ENCODE measurements at places on chromosomes 3 and 15.

DNA sequence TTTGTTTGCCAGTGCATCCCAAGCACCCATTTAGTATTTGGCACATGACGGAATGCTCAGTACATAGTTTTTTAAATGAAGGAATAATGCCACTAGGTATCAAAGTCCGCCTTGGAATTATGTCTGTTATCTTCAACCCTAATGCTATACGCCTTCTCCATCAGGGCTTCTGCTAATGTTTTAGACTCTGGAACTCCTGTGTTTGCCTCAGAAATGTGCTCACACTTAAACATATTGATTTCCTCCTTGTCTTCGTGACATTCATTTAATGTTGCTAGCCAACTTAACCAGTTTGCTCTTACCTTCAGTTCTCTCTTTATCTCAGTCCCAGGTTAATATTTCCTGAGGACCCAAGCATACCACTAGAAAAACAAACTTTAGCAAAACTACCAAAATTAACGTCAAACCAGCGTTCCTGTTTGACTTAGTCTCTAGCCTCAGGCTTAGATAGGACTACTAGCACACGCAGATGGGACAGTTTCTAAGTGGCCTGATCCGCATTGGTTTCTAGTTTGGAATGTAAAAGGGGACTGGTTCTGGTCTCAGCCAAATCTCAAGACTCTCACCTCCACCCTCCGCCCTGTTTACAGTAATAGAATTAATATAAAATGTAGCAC, 81.4 kb downstream of the IL1RAP start:
- DNase-seq, result no peak

DNA sequence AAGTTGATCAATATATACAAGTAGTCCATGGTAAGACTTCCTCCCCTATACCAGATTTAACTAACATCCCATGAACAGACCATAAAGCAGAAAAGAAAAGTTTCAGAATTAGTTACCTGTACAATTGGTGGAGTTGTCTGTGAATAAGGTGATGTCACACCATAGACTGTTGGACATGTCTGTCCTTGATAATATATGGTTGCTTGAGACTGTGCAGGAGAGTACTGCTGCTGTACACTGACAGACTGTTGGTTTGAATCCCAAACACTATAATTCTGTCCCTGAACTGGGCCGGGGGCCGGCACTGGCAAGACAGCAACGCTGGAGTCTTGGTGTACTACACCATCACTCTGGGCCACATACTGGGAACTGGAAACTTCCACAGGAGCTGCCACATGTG, 77.2 kb downstream of the NBEAL2 start:
- no peak for DNase-seq

GRCh38 chr3:27791956-27792355, 69.8 kb upstream of the EOMES start:
- DNase-seq, result no peak

DNA sequence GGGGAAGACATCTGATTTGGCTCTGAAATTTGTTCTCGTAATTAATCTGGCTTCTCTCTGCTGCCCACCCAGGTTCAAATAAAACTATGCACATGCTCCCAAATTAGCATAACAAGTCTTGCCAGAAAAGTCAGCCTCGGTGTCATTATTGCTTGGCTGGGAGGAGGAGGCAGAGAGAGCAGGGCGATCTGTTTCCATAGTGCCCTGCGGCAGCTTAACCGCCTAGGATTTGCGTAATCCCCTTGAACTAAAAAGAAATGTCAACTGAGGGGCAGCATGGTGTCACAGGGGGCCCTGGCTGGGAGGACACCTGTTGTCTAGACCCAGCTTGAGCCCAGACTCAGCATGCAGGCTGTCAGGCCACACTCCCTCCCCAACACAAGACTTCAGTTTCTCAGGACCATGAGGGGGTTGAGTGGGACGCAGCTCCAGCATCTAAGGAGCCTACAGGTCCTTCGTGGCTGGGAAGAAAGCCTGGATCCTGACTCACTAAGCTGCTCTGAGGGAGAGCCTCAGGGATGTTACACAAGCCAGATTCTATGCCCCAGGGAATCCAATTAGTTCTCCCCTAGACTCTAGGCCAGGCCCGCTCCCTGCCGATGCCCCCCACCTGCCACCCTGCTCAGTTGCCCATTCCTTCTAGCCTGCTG, 17.3 kb downstream of the MRPS11 start:
- no peak for DNase-seq

DNA sequence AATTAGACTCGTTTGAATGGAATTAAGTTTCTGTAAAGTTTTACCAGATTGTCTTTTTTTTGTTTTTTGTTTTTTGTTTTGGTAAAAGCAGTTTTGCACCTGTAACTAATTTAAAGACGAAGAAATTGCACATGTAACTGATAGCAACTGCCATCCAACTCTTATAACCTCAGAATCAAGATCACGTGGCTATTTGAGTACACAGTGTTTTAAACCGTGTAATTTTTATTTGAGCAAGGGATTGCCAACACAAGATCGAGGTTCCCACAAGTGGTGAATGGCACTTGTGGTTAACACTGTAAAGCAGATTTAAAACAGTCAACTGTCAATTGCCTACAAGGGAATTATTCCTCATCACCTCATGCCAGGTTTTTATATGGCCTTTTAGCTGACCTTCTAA, 67.3 kb downstream of the PPARG start:
- no peak for DNase-seq

GRCh38 chr3:141280690-141281089, 49.1 kb downstream of the PXYLP1 start:
- DNase-seq, result no peak

- no peak for DNase-seq
Measured at GRCh38 chr15:84951736-84952135, 29.9 kb upstream of the PDE8A start.

- no peak for DNase-seq
Measured at GRCh38 chr15:64310036-64310435, 45.9 kb downstream of the CSNK1G1 start.

DNA sequence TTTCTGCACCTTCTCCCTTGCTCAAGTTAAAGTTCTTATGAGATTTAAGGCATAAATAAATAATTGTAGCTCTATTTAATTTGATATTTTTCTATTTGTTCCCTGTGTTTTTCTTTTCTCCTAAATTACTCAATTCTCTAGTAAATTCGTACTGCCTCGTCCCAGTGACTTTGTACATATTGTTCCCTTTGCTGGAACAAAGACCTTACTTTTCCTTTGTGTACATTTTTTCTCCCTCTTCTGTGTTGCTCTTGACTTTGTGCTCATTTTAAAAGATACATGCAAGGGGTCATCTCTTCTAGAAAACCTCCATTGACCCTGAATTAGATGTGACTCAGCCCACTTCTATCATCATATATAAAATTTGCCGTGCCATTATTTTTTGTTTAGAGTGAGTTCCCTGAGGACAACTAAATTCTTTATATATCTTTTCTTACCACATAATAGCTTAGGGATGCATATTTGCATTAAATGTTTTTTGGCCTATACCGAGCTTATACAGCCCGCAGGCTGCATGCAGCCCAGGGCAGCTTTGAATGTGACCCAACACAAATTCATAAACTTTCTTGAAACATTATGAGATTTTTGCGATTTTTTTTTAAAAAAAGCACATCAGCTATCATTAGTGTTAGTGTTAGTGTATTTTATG, 29.6 kb downstream of the PPP4R2 start:
- DNase-seq, result no peak

- no peak for DNase-seq
Measured at GRCh38 chr3:120753810-120754209, 11.3 kb downstream of the GTF2E1 start.

DNA sequence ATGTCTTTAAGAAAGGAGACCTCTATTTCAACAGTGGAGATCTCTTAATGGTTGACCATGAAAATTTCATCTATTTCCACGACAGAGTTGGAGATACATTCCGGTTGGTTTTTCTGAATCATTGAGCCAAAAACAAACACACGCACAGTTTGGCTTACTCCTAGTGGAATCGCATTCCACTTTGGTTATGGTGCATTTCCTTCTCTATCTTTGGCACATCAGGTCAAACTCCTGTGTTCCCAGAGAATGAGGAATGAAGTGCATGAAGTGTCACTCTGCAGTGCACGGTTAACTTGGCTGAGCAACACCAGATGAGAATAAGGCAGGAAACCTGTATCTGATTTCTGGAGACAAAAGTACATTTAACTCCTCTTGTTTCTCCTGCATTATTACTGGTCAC, 38.5 kb downstream of the HDC start:
- no peak for DNase-seq

DNA sequence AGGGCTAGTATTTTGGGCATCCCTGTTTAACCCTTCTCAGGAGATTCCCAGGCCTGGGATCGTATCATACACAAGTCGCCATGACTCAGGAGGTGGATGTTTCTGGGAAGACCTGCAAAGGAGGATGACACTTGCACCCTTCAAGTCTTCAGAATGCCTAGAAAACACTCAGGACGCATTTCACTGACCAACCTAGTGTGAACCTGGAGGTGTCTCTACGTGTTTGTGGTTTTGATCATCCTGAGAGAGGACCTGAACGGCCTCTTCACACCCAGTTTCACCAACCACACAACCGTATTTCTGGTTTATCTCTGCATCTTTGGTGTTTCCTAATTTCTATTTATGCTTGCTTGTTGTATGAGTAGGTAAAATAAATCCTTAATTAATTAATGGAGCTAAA, 2.8 kb upstream of the CLDND1 start:
- no peak for DNase-seq

- DNase-seq, result no peak
Measured at GRCh38 chr3:48407542-48408099, 22.3 kb downstream of the PLXNB1 start.

DNA sequence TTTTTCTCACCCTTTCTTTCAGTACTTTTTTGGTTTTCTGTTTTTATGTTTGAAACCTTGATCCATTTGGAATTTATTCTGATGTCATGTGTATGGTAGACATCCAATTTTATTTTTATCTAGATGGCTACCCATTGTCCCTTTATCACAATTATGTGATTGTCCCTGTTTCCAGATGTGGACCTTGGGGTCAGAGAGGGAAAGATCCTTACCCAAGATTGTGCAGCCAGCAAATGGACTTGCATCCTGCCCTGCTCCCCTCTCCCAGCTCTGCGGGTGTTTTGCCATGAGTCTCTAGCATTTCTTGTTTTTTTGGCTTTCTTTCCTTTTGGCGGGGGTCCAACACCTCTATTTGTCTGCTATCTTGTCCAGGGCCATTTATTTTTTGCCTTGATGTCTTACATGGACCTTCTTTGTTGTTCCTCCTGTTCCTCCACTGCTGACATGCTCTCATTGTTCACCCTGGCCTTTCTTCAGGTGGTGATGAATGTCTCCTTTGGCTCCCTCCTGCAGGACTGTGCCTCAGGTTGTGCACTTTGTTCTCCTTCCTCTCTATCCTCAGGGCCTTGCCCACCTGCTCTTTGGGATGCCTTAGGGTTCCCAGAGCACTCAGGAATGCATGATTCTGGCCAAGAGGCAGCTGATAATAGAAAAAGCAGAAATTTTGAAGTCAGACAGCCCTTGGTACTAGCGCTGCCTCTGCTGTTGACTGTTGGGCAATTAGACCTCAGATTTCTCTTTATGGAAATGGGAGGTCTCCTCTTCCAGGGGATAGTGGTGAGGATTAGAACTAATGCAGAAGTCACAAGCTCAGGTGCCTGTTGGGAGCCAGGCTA, 84.3 kb downstream of the EEFSEC start:
- no peak for DNase-seq

DNA sequence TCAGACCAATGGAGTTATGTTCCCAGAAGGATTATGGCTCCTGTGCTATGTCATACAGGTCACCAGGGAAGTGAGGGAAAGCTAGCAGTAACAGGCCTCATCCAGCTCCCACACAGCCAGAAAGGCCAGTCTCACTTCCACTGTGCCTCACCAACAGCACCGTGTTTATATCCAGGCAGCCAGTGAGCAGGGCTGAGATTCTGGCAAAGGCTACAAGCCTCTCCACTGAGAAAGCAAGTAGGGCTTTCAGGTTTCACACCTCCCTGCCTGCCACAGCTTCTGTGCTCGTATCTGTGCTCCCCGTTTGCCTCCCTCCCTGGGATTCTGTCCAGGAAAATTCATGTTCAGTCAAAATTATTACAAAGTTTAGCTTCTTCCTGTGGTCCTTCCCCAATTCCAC, 14.9 kb upstream of the CFAP20DC start:
- DNase-seq, result no peak

DNA sequence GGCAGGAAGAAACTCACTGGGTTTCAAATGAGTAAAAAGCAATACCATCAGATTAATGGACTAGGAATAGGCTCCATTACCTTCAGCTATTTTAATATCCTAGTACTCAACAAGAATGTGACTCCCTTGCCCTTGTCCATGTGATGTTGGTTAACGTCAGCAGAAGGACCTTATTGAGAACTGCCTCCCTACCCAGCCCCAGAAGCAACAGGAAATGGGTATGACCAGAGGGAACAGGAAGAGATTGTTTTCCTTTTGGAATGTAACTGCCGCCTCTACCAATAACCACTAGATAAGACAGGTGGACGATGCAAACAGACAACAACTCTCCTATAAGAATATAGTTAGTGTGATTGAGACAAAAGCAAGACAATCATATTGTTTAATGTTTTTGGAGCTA, 10.4 kb upstream of the MME start:
- DNase-seq, result no peak

- no peak for DNase-seq
Measured at GRCh38 chr3:124694486-124694885, 35.8 kb upstream of the UMPS start.

DNA sequence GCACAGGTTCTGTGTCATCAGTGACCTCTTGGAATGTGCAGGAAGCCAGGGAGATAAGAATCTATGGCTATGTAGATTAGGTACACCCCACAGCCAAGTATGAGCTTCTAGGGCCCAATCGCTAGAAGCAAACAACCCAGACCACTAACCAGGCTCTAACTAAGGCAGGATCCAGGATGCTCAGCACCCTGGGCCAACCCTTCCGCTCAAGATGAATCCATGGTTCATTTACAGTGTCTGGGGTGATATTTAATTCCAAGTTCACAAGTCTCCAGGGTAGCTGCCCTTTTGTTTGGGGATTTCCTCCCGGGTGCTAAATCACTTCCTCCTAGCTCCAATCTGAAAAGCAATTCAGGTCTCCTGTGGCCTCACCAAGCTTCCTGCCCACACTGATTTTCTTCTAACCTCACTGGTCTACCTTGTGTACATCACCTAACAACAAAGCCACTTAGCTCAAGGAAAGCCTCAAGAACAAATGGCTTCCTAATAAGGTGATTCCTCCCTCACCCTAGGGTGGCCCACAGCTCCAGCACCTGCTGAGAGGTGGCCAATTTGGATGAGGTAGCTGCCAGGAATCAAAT, 2.4 kb downstream of the EHD4 start:
- no peak for DNase-seq

DNA sequence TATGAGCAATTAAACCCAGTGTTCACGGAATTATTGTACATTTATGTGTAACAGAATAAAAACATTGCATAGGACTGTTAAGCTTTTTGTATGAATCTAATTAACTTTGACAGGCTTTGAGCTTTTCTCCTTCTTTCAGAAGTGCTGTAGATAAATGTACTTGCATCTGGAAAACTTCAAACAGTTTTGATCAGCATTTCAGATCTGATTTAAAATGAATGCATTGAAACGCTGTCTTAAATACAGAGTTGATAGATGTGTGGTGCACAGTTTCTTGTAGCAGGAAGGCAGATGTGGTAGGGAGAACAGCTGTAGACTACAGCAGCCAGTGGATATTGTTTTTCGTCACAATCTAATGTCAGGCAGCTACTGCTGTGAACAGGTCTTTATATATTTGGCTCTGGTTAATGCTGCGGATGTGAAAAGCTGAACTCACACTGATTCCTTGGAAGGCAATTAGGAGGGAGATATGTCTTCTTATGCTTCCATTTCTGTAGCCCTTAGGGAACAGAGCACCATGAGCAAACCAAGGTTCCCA, 193.8 kb upstream of the GOLIM4 start:
- DNase-seq, result no peak

GRCh38 chr3:62793946-62794345, 81.3 kb downstream of the CADPS start:
- no peak for DNase-seq

Data from stimulated activated CD4-positive, alpha-beta T cell treated with anti-CD3 and anti-CD28 coated beads, Interleukin-12 subunit alpha, Interleukin-12 subunit beta, amount 100 ng/mL, for 48 hours (primary cell).